ENCODE measurements at places on chromosomes 2 and 18. TPM values are rescaled to one million over a fixed set of nuclear protein-coding genes. Genes with fewer than 3 reads are reported as not detected.

Gene NRP2
- 18.4 TPM for total RNA-seq

Gene SLC20A1
- 42.6 TPM for total RNA-seq

Gene CHCHD5
- 19.5 TPM for total RNA-seq

Gene PID1
- total RNA-seq = 60.3 TPM

GRCh38 chr18:10252952-10253705 is 201.3 kb upstream of the APCDD1 start:
- H3K36me3 ChIP-seq = no peaks in the 10 kb centered on the region
- no peak overlapping the region for H3K27ac ChIP-seq
- no peak overlapping the region for H3K4me3 ChIP-seq

DNA sequence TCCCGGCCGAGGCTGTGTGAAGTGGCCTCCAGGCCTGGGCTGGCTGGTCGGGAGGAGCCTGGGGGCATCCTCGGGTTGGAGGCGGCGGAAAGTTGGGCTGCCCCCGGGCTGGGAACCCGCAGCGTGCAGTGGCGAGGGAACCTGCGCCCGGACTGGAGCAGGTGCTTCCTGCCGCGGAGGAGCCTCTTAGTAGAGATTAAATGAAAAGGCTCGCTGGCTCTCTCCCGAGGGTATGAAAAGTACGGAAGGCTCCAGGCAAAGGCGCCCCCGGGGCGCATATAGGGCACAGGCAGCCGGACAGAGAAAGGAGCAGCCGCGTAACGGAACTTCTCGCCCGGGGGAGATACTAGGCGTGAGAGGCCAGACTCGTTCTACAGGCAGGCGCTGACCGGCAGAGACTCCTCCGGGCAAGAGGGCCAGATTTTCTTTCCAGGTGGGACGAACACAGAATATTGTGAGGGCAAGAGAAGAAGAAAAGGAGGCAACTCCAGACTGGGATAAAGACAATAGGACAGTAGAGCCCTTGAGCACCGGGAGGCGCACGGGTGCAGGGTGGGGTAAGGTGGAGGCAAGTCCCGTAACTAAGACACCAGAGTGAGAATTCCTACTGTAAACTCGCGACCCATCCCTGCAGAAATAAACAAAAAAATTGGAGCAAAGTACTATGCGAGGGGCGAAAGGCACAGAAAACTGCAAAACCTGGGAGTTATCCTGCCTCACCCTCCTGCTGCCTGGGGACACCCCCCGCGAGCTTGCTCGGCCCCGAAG is 816 bp downstream of the CDH2 start:
- no peak for DNase-seq
- H3K4me1 ChIP-seq = peaks cover 6% of the 10 kb centered on the region
- H3K36me3 ChIP-seq = no peaks in the 10 kb centered on the region
- H3K4me3 ChIP-seq = peak overlapping the region; percentile 49

DNA sequence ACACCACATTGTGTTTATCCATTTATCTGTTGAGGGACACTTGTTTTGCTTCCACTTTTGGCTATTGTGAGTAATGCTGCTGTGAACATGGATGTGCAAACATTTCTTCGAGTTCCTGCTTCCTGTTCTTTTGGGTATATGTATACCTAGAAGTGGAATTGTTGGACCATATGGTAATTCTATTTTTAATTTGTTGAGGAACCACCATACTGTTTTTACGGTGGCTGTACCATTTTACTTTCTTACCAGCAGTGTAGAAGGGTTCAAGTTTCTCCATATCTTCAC is 23.1 kb downstream of the ANXA4 start:
- peaks cover 29% of the 10 kb centered on the region for H3K4me1 ChIP-seq
- DNase-seq = no peak
- no peaks in the 10 kb centered on the region for H3K27me3 ChIP-seq
- no peaks in the 10 kb centered on the region for H3K36me3 ChIP-seq

DNA sequence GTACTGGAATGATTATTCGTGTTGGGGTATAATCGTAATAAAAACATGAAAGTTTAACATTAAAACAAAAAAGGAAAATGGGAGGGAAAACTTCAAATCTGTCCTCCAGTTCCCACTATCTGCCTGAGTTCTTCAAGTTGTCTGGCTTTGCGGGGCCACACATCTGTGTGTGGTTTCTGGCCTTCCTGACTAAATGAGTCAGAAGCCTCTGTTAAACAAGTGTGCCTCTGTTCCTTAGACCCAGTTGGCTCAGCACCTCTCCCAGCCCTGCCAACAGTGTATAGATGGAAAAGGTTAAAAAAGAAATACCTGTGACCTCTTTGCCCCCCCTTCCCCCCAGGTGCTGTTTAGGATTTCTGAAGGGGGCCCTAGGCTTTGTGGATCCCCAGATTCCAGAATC is 30.2 kb downstream of the XDH start:
- H3K27ac ChIP-seq = peak overlapping the region; percentile 91
- no peaks in the 10 kb centered on the region for H3K4me1 ChIP-seq
- no peaks in the 10 kb centered on the region for H3K27me3 ChIP-seq
- no peak for DNase-seq
- no peak overlapping the region for H3K4me3 ChIP-seq
- H3K36me3 ChIP-seq = no peaks in the 10 kb centered on the region
